ENCODE measurements at places on chromosomes 1 and 21.

DNA sequence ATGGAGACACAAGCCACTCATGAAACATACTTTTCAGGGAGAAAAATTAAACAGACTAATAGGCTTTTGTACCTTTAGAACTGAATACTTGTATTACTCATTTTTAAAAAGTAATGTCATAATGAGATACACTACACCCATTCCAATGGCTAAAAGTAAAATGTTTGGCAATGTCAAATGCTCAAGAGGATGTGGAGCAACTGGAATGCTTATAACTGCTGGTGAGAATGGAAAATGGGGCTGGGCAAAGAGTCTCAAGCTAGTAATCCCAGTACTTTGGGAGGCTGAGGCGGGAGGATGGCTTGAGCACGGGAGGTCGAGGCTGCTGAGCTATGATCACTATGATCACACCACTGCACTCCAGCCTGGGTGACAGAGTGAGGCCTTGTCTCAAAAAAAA is 86.3 kb downstream of the NKAIN1 start:
- no peak for DNase-seq

DNA sequence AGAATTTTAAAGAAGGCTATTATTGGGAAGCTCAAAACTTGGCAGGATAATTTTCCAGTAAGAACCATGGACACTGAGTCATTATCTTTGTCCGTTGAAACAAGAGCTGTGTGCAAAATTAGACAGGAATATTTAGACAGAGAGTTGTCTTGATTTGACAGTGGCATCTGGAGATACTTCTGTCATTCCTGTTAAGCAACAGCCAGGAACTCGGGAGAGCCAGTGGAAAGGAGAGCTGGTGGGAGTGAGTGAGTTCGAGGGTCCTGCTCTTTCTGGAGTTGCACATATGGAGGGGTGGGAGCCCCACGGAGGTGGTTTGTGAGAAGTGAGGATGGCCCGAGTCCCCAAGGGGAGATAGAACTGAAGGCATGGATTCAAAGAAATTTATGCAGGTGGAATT is 3.1 kb downstream of the COQ8A start:
- DNase-seq = no peak

GRCh38 chr1:175405766-175406165 is 213.2 kb upstream of the KIAA0040 start:
- DNase-seq = no peak

- no peak for DNase-seq
These were observed 9.0 kb upstream of the PRDX1 start for GRCh38 chr1:45530632-45531135.

- DNase-seq = no peak
These were observed 1.2 kb downstream of the RXFP4 start for GRCh38 chr1:155942578-155943141.

Measured in NCI-H1105 (cell line).